EL (cell line): ENCODE measurements at places on chromosomes 7 and 10.

DNA sequence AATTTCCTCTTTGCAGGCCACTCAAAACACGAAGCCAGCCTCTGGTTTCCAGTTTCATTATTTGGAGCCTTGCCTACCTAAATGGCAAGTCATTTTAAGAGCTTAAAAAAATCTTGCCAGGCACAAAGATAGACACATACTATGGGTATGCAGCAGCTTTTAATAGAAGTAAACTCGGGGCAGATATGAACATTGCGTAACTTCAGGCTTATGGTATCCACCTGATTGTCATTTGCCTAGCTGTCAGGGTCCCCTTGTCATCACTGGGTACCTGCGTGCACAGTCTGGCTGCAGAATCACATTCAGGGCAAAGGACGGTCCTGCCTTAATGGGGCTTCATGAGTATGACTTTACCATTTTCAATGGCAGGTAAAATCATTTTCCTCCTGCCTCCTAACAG is 466.1 kb upstream of the NRP1 start:
- no peak for DNase-seq

GRCh38 chr7:108296911-108297310 is 159.3 kb downstream of the NRCAM start:
- no peak for DNase-seq

GRCh38 chr10:31693491-31693890 is 235.1 kb downstream of the ARHGAP12 start:
- DNase-seq = no peak

GRCh38 chr7:139743267-139743966 is 34.4 kb downstream of the HIPK2 start:
- no peak for DNase-seq

GRCh38 chr7:23222439-23223030 is 24.0 kb upstream of the GPNMB start:
- DNase-seq = no peak

DNA sequence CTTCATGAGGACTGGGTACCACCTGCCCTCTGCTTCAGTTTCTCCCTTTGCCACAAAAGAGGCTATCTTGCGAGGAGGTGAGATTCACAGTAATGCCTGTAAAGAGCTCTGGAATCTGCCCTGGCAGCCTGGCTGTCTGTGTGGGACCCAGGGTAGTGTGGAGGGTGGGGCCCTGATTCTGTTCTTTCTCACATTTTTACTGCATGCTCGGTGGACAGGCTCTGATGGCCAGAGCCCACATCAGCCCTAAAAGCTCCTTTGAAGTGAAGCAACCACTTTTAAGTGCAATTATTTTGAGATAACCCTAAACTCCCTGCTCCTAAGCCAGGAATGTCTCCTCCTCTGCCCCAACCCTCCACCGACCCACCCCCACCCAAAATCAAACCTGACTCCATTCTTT is 92.1 kb upstream of the PODXL start:
- DNase-seq = no peak

- DNase-seq = peak; percentile 11
Observed at GRCh38 chr7:82441669-82442478, 1.7 kb downstream of the CACNA2D1 start.

GRCh38 chr10:96017191-96017687 is 26.1 kb upstream of the CCNJ start:
- DNase-seq = peak; percentile 50

- no peak for DNase-seq
Observed at GRCh38 chr7:29833929-29834328, 27.6 kb downstream of the WIPF3 start.

GRCh38 chr10:65358565-65358964 is 1567.3 kb upstream of the LRRTM3 start:
- no peak for DNase-seq

- no peak for DNase-seq
Observed at GRCh38 chr7:17342756-17343155, 44.3 kb downstream of the AHR start.

DNA sequence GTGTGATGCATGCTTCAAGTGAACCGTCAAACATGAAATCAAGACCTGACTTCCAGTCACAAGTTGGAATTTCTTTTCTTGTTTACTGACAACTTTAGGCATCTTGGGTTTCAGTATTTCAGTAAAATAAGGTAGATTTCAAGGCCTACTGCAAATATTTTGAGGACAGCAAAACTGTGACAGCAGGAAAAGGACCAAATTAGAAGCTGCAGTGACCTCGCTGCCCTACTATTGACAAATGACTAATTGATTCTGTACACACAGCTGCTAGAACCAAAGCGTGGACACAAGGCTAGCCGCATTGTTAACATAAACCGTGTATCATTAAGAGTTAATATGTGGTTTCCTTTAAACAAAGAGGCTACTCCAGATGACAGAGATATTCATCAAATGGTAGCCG is 105.7 kb upstream of the SEC61G start:
- no peak for DNase-seq

DNA sequence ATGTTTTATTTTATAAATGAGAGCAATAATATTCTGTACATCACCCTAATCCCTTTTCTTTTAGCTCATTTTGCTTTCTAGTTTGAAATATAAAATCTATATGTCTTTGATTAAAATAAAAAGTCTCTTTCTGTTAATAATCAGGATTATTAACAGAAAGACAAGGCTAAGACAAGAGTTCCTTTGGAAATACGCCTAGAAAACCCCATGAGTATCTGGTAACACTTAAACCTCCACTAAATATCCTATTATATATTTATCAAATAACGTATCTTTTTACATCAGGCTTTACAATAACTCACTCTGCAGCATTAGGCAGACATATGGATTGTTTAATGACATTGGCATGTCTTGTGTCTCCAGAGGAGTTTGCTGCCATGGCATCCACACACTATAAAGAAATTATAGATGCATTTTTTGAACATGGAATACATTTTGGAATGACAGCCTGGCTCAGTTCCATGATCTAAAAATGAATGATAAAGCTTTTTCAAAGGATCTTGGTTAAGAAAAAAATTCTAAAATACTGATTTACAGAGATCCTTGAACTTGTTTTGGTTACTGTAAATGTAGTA is 98.7 kb downstream of the TMEM26 start:
- no peak for DNase-seq

DNA sequence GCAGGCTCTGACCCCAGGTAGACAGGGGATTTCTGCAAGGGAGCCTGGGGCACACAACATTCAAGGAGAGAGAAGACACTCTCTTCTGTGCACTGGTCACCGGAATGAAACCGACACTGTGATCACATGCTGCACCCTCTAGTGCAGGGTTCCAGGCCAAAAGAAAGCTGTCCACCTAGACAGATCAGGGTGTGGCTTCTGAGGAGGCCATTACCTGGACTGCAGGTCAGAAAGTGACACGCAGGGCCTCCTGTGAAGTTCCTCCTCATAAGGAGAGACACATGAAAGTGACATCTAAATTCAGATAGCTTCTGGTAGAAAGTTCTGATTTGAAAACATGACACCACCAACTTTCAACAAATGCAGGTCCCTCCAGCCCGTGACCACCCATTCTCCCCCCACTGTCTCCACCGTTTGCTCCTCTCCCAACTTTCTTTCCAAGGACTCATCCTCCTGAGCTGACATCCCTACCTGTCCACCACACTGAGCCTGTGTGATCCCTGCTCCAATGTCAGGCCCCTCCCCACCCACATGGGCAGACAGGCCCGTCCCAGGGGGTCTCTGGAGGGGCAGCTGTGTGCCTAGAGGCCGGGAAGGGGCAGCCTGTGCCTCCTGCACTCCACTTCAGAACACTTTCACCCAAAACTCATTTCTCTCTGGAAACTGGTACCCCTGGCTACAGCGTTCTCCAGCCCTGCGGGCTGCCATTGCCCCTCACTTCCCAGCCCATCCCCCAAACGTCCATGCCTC is 198.0 kb downstream of the TNS3 start:
- DNase-seq = no peak

GRCh38 chr7:15057272-15057671 is 154.7 kb upstream of the DGKB start:
- DNase-seq = no peak

DNA sequence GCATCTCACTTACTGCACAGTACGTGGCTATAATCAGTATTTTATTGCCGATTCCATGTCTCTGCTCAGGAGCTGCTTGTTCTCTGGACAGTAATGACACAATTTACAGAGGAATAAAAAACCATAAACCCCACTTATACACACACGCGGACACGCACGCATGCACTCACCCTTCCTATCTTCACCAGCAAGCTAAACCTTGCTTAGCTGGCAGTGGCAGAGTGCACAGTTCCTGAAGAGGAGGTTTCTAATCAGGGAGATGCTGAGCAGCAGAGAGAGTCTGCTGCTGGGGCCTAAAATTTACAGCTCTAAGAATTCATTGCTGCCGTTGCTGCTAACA is 66.3 kb downstream of the SND1 start:
- no peak for DNase-seq

DNA sequence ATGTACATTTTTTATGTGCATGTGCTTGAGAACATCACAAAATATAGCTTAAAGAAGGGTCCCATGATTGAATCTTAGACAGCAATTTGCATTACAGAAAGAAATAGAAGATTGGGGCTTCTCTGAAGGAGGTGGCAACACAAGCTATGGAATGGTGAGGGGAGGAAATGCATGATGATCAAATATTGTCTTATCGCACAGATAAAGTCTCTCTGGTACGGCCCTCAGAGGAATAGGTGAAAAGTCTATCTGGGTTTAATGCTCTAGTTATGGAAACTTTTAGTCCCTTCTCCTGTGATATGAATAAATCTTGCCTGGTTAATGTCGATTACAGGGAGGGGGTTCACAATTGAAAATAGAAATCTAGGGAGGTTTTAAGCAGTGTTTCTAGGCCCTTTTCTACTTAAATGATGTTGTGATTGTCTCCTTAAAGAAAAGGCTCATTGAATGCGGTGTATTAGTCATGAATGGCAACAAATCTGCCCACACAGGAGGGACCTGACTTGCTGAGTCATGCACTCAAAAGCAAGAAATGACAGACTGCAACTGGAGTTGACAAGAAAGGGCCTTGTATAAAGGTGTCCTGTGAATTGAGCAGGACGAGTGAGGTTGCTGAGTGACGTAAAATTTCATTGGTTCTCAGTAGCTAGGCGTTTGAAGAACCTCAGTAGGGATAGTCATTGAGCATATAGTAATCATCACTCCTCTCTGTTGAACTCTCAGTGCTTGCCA is 133.4 kb upstream of the CSTF2T start:
- DNase-seq = peak; percentile 32

DNA sequence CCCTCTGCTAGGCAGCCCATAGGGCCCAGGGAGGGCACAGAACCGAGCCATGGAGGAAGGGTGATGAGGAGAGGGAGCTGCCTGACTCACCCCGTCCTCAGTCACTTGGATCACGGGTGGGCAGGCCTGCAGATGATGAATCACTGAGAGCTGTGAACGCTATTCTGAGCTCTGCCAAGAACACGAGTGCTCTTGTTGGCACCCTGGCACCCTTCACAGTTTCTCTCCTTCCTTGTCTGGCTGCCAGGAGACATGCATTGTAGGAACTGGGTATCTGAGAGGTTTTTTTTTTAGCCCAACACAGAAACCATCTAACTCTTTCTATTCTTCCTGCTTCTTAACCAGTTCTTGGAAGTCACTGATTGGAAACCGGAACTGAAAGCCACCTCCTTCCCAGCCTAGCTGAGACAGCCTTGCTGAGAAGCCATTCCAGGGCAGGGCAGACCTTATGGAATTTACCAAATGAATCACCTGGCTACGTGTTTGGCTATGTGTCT is 82.1 kb downstream of the SLC37A3 start:
- DNase-seq = peak; percentile 65

- DNase-seq = peak; percentile 62
Observed at GRCh38 chr7:108581655-108582491, 12.2 kb downstream of the DNAJB9 start.

DNA sequence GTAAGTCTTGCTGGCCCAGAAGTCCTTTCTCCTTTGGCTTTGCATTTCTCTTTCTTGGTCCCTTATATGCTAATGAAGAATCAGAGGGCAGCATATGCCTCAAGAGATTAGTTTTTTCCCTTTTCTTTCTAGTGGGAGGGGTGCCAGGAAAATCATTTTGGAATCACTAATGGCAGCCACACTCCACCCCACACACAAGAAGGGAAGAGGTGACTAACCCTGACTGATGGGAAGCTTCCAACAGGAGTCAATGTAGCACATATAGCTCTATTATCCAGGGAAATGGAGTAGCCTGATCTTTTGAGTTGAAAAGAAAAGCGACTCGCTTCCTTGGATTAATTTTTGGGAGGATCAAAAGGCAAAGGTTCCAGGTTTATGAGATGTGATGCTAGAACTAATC is 225.3 kb downstream of the KIF20B start:
- no peak for DNase-seq

DNA sequence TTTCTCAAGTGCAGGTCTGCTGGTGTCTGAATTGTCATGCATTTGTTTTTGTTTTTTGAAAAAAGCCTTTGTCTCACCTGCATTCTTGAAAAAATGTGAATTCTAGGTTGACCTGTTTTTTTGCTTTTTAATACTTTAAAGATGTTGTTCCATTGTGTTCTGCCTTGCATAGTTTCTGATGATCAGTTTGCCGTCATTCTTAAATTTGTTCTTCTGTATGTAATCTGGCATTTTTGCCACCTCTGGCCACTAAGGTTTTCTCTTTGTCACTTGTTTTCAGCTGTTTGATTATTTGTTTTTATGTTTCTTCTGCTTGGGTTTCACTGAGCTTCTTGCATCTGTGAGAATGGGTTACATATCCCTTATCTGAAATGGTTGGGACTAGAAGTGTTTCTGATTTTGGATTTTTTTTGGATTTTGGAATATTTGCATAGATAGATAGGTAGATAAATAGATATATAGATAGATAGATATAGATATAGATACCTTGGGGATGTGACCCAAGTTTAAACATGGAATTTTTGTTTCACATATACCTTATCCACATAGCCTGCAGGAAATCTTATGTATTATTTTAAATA is 16.5 kb downstream of the MGMT start:
- DNase-seq = no peak

GRCh38 chr7:90804370-90804769 is 208.2 kb downstream of the CDK14 start:
- DNase-seq = peak; percentile 48

DNA sequence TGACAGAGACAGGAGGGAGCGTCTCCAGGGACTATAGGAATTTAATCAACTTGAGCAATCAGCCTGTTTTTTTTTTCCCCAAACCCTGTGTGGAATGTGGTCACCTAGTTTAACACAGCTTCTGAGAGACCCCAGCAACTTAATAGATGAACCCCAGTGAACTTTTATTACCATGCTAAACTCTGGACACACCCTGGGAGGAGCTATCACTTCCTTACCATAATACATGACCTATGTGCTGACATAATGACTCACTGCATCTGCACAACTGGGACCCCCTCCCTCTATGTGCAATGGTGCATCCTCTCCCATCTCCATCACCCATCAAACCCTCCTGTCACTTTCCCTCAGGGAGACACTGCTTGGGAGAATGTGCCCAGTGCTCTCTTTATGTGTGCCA is 83.7 kb downstream of the EPC1 start:
- peak; percentile 17 for DNase-seq

- no peak for DNase-seq
Observed at GRCh38 chr10:8044908-8045725, 9.4 kb upstream of the GATA3 start.

GRCh38 chr10:69456880-69457693 is 5.8 kb downstream of the TSPAN15 start:
- DNase-seq = peak; percentile 69
